Activated T-helper 1 cell treated with anti-CD3 and anti-CD28 coated beads, Interleukin-2, amount 50 U/mL, for 16 hours (primary cell): ENCODE measurements at places on chromosomes 5 and 9.

- DNase-seq, result no peak
These were observed 37.7 kb upstream of the CSNK1G3 start for GRCh38 chr5:123474228-123474627.

DNA sequence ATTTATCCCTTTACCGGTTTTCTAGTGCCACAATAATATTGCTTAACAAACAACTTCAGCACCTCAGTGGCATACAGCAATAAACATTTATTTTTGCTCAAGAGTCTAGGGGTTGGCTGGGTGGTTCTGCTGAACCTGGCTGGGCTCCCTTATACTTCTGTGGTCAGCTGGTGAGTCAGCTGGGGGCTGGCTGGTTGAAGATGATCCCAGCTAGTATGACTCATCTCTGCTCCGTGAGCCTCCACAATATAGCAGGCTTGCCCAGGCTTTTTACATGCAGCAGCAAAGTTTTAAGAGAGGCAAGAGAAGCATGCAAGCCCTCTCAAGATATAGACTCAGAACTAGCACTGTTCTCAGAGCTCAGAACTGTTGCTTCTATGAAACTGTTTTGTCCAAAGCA, 523.5 kb upstream of the CLINT1 start:
- DNase-seq, result no peak

DNA sequence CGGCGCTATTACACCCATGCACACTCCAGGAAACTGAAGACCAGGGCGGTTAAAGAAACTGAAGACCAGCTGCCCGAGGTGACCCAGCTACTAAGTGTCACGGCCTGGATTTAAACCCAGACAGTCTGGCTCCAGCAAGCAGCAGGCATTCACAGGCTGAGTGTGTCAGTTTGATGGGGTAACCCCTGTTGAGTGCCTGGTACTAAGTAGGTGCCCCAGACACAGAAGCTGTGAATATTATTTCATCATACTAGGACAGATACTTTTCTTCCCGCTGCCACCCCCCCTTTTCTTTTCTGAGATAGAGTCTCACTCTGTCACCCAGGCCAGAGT, 7.3 kb downstream of the ENG start:
- DNase-seq, result no peak

DNA sequence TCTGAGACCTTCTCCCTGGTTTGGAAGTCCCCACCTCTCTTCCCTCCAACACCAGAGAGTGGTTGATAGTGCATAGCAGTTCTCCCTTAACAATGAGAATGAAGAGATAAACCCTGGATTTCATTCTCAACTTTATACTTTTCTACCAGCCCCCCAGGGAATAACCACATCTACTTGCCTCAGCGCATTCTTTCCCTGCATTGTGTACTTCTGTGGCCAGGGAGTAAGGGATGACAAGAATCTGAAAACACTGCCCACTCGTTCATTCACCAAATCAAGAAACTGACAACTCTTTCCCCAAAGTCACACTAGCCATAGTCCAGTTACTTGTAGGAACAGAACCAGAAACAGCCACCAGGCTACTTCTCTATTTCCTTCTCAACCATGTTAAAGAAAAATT, 46.0 kb upstream of the SPIN1 start:
- no peak for DNase-seq

GRCh38 chr5:146369691-146370090, 31.1 kb downstream of the POU4F3 start:
- DNase-seq, result no peak

DNA sequence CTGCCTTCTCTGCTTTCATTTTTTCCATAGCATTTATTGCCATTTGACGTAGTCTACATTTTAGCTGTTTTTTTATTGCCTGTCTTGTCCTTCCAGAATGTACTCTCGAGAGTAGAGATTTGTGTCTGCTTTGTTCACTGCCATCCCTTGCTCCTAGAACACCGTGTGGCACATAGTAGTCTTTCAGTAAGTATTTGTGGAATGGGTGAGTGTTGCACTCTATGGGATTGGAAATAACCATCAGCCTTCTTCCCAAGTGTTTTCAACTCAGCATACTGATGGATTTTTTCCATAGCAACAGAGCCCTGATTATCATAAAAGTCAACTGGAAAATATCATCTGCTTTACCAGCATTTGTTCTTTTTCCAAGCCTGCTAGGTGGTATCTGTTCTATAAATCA, 462.6 kb downstream of the ENC1 start:
- DNase-seq, result no peak

DNA sequence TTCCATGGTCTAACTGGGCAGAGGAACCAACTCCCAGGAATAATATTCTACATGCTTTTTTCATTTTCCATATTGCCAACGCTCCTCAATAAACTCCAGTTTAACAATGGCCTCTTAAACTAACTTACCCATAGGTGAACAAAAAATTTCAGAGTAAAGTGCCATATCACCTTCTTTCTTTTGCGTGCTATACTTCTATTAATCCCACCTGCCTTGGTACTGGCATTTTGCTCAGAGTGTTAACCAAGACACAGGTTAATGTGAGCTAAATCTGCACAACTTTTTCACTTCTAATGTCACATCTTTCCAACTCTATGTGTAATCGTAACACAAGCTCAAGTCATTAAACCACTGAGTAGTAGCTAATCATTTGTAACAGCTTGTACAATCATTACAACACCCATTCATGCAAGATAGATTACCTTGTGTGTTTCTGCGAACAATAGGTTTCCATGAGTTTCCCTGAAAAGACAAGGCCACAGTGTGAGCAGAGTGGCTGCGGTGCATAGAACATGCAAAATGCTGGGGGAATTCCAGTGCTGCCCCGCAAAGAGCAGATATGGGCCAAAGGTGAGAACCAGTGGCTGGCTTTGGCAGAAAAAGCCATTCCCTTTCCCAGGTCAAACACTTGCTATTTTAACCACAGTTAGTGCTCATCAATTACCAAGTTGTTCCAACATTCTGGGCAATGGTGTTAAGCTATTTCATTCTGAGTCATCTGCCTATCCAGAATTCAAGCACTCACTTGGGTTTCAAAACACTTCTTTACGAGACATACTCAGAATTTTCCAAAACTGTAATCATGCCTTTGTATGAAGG, 42.8 kb downstream of the TIMD4 start:
- DNase-seq, result no peak
